ENCODE measurements at places on chromosomes 3 and 15.
A peak's percentile ranks its signal among the peaks of the same experiment; 100 is the strongest.

DNA sequence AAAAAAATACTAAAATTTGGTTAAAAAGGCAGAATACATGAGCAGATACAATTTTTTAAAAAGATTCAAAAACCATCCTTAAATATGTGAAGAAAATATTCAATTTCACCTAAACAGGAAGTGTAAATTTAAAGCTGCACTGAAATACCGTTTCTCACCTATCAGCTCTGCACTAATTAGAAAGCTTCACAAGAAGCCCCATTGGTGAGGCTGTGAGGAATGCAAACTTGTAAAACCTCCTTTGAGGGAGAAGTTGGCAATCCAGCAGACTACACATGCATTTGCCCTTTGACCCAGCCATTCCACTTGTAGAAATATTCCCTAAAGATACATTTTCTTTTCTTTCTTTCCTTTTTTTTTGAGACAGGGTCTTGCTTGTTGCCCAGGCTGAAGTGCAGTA is 18.8 kb downstream of the BLM start:
- DNase-seq: no peak

GRCh38 chr3:195863121-195864061 is 45.0 kb downstream of the TNK2 start:
- DNase-seq: peak; percentile 77

DNA sequence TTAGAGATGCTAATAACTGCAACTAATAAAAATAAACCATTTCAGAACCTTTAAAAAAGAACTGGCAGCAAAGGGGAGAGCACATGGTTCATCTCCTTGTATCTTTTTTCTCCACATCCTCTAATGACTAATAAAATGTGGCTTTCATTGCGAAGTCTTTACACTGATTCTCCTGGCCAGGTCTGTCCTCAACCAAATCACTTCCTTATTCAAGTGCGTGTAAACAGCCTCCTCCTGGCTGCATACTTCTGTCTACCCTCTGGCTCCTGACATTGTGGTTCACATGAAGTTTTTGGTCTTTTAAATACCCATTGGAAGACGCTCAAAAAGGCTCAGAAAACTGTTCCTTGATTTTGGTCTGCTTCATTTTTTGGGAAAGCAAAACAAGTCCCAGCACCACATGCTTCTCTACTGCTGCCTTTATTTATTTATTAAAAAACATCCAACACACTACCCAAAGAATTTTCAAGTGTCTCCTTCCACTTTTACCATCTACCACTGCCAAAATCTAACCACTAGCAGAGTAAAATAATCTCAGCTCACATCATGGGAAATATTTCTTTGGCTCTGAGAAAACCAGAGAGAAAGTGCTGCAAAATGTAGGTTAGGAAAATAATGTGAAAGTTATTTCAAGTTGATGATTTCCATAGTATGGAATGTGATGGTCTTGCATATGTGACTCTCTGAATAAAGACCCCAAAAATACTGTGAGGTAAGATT is 85.1 kb downstream of the EFL1 start:
- DNase-seq: no peak

DNA sequence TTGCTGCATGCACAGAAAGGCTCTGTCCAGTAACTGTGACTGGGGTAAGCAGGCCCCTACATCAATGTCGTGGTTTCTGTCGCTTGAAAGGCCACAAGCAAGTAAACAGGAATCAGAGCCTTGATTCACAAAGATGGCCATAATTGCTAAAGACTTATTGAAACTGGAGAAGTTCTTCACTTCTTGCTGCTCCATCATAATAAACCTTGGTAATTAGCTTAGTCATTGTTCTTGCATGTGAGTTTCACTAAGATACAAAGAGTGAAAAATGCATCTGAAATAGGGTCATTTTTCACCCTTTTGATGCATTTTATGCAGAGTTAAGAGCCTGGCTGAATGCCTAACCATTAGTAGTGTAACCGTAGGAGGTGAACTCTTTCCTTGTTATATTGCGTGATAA is 3.2 kb downstream of the SEMA6D start:
- DNase-seq: no peak

DNA sequence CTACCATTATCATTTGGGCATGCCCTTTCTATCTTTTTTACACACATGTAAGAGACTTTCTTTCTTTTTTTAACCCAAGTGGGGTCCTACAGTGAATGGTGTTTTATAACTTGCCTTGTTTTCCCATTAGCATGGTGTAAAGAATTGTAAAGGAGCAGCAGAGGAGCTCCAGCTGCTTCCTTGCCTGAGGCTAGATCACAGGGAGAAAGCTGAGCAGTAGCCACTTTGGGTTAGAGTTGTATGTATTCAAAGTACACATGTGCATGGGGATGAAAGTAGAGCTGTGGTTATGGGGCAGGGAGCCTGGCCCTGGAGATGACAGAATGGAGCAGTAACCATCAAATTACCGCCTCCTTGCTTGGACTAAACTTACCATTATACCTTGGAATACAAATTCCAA is 231.1 kb upstream of the PDZRN3 start:
- DNase-seq: no peak

DNA sequence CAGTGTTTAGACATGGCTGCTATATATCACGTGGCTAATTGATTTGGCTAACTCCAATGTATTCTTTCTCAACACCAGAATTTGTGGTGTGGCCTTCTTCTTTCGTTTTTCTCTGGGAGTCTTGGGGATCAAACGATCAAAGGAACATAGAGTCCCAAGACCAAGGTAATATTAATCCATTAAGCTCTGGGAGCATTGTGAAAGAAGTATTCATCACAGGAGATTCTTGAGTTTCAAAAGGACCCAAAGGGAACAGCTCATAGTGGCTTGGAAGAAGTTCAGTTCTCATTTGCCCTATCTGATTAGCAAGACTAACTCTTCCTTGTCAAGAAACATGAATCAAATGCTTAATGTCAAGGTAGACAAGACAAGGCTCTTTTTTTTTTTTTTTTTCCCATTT is 32.9 kb upstream of the TICRR start:
- no peak for DNase-seq

GRCh38 chr3:152826476-152826875 is 8.5 kb upstream of the P2RY1 start:
- no peak for DNase-seq

DNA sequence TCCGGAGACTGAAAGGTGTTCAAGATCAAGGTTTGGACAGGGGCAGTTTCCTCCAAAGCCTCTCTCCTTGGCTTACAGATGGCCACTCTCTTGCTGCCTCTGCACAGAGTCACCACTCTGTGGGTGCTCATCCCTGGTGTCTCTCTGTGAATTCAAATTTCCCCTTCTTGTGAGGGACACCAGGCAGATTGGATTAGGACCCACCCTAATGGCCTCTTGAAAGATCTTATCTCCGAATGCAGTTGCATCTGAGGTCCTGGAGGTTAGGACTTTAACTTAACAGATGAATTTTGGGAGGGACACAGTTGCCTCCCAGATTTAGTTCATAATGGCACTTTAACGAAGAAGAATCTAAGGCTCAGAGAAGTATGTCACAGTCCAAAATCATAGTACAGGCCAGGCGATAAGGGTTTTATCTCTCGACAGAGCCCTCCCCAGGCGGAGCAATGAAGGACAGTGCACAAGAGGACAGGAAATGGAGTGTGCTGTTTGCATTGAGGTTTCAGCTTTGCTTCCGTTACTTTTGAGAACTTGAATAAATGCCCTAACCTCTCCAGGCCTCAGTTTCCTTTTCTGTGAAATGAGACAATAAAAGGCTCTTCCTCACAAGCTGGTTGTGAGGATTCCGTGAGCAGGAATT is 38.9 kb upstream of the KIF23 start:
- DNase-seq: no peak

DNA sequence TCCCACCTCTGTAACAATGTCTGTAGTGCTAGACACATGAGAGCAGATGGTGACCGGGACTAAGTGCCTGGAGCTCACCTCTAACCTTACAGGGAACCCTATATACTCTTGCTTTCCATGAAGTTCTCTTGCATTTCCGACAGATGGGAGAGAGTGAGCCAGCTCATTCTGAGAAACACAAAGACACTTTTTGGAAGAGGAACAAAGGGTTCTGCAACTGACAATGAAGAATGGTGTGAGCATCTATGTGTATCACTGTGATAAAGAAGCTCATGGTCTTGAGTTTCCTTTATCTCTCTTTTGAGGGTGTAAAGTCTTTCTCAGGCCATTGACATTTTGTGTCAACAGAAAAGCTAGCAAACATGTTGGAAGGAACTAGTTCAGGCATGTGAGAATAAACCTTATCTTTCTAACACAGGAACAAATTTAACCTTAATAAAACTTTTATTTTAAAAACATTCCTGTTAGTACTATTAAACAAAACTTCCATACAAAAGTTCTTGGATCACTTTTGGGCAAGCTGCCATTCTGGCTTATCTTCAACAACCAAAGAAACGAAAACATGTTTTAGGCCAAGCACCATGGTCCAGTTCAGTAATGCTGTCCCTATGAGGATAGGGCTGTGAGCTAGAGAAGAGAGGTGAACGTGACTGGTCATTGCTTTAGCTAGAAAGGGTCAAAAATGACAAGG is 142.7 kb downstream of the THRB start:
- no peak for DNase-seq

GRCh38 chr3:31934866-31935265 is 46.2 kb downstream of the OSBPL10 start:
- no peak for DNase-seq

DNA sequence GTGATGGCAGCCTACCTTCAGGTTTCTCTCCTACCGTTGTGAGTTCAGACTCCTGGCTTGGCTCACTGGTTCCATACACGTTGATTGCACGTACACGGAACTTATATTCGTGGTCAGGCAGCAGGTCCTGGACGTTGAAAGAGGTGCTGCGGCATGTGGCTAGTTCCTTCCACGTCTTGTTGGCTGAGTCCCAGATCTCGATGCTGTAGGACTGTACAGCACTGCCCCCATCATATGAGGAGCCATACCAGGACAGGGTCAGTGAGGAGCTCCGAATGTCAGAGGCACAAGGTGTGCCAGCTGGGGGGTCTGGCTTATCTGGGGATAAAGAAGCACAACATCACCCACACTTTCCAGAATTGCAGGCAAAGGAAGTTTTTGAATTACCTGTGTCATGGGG is 72.3 kb upstream of the HACD2 start:
- DNase-seq: no peak

DNA sequence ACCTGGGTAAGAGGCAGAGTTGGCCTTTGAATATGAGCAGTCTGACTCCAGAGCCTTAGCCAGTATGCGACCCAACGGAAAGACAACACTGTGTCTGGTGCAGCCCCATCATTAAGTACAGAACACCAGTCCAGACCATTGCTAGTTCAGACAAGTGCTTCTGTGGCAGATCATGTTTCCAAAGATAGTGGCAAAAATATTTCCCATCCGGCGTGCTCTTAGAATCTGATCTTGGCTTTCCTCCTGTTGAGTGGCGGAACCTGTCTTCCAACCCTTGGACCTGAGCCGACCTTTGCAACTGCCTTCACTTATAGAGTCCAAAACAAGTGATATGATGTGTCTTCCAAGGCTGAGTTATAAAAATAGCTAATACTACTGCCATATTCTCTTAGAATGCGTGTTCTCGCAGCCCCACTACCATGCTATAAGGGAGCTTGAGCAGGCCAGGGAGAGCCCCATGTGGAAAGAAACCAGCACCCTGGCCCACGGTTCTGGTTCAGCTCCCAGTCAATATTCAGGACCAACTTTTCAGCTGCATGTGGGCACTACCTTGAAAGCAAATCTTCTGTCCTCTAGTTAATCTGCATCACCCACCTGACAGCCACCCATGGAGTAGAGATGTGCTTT is 322.4 kb upstream of the SLCO3A1 start:
- no peak for DNase-seq

DNA sequence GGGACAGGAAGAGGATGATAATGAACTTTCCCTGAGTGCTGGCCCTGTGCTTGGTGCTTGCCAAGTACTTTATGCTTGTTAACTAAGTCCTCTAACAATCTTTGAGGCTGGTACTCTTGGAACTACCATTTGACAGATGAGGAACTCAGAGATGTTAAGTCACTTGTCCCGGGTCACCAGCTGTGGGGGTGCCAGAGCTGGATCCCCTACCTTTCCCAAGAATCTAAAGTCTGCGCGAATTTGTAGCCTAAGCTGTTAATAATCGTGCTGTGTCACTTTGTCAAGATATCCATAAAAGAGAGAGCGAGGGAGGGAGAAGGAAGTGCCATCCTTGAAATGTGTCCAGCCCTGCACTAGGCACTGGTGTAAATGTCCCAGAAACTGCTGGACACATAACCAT is 19.0 kb upstream of the ACOX2 start:
- no peak for DNase-seq

GRCh38 chr3:47024932-47025331 is 45.5 kb downstream of the NBEAL2 start:
- DNase-seq: no peak

- DNase-seq: no peak
Observed at GRCh38 chr3:35737934-35738706, 98.8 kb downstream of the ARPP21 start.

DNA sequence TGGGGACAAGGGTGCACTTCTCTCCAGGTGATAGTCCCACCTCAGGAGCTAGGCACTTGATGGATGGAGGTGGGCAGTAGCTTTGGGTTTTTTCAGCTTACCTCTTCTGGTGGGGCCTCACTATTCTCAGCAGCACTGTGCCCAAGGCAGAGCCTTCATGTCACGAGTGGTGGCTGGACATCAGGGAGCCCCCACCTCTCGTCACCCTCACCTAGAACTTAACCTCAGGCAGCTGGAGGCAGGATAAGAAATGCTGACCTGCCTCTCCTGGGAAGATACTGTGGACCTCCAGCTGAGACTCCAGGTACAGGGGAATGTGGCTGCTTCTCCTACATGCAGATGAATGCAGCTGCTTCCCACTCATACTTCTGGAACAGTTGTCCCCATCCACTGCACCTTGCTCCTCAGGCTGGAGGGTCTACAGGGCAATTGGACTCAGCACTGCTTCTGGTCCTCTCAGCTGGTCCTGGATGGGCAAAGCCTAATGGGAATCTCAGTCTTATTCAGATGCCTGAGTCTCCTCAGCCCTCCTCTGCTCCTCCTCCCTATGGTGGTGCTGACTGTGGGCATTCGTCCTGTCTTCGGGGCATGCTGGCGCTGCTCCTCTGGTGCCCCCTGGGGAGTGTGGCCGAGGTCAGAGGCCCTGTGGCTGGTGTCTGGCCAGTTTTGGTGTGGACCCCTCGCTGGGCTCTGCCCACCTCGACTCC is 129.9 kb downstream of the KLF13 start:
- no peak for DNase-seq

DNA sequence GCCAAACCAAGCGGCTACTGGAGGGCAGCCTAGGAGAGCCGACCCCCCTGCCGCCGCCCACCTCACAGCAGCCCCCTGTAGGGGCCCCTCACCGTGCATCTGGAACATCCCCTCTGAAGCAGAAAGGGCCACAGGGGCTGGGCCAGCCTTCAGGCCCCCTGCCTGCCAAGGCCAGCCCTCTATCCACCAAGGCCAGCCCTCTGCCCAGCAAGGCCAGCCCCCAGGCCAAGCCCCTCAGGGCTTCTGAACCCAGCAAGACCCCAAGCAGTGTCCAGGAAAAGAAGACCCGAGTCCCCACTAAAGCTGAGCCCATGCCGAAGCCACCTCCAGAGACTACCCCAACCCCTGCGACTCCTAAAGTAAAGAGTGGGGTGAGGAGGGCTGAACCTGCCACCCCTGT is 23.5 kb upstream of the APEH start:
- DNase-seq: no peak

- no peak for DNase-seq
Observed at GRCh38 chr3:57464801-57465200, 79.3 kb downstream of the DNAH12 start.

GRCh38 chr3:11803977-11804892 is 42.5 kb downstream of the TAMM41 start:
- DNase-seq: peak; percentile 56
